ENCODE measurements at places on chromosomes 13 and 19.

- DNase-seq = no peak
Measured at GRCh38 chr13:73876323-73876722, 257.9 kb downstream of the KLF12 start.

DNA sequence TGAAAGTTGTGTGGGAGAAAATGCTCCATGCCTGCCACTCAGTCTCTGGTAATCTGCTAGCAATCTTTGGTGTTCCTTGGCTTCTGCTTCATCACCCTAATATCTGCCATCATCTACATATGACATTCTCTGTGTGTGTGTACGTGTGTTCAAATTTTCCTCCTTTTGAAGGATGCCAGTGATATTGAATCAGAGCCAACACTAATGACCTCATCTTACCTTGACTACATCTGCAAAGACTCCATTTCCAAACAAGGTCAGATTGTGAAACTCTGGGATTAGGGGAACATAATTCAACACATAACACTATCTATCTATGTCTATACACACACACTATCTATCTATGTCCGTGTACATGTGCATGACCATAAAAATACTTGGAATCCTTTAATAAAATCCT, 81.4 kb upstream of the IRS2 start:
- no peak for DNase-seq

- no peak for DNase-seq
Measured at GRCh38 chr13:47046706-47047105, 149.9 kb upstream of the HTR2A start.

GRCh38 chr19:16969135-16969534, 57.5 kb downstream of the CPAMD8 start:
- no peak for DNase-seq

- DNase-seq = no peak
Measured at GRCh38 chr13:90763476-90764150, 583.9 kb upstream of the MIR17HG start.

- DNase-seq = no peak
Measured at GRCh38 chr19:5319516-5319915, 21.1 kb downstream of the PTPRS start.

- no peak for DNase-seq
Measured at GRCh38 chr13:79861731-79862130, 380.8 kb downstream of the NDFIP2 start.

GRCh38 chr13:70959035-70959775, 851.0 kb upstream of the KLHL1 start:
- DNase-seq = no peak

- DNase-seq = no peak
Measured at GRCh38 chr13:77009011-77009410, 17.1 kb downstream of the CLN5 start.

DNA sequence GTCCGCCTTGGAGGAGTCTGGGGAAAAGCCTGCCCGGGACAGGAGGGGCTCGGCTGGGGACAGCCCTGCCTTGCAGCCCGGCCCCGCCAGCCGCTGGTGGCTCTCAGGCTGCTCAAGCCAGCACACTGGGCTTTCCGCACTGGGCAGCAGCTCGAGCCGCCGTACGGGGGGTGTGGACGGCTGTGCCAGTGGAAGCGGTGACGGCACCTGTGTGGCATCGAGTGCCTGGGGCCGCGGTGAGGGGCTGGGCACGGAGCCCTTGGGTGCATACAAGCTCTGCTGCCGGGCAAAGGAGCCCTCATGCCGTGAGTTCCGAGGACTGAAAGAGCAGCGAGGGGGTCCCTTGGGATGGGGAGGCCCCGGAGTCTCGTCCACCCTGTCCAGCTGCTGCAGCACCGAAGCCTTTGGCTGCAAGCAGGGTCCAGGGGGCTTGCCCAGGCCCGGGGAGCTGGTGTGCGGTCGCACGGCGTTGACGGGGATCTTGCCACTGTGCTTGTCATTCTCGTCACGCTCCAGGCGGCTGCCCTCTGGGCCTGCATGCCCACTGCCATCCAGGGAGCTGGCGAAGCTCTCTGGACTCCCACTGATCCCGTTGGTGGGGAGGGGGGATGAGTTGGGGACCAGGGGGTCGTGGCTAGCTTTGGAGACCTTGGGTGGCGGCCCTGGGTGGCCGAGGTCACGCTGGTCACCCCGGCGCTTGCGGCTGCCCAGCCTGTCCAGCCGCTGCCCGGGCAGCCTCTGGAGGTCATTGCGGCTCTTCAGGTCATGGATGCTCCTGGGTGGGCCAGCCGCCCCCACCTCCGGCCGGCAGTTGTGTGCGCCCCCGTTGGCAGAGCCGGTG, 4.7 kb upstream of the SLC35E1 start:
- DNase-seq = no peak

GRCh38 chr13:20782116-20782708, 8.5 kb upstream of the EEF1AKMT1 start:
- DNase-seq = no peak

DNA sequence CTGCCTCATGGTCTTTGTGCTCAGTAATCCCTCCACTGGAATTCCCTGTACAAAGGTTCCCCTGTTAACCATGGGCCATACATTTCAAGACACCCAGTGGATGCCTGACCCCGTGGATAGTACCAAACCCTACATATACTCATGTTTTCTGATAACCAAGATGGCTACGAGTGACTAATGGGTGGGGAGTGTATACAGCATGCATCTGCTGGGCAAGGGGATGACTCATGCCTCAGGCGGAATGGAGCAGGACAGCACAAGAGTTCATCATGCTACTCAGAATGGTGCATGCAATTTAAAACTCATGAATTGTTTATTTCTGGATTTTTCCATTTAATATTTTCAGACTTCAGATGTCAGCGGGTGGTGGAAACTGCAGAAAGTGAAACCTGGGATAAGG, 13.3 kb upstream of the FGF9 start:
- DNase-seq = no peak

DNA sequence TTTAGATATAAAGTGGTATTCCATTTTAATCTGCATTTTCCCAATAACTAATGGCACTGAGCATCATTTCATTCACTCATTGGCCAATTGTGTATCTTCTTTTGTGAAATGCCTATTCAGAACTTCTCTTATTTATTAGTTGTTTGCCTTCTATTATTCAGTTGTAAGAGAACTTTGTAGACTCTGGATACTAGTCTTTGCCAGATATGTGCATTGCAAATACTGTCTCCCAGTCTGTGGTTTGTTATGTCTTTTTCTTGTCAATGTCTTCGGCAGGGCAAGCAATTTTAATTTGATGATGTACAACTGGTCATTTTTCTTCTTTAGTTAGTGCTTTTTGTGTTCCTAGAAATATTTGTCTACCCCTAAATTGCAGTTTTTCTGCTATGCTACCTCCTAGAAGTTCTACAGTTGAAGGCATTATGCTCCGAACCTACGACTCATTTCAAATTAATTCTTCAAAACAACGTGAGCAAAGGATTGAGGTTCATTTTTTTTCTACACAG, 115.9 kb downstream of the TSHZ3 start:
- no peak for DNase-seq

DNA sequence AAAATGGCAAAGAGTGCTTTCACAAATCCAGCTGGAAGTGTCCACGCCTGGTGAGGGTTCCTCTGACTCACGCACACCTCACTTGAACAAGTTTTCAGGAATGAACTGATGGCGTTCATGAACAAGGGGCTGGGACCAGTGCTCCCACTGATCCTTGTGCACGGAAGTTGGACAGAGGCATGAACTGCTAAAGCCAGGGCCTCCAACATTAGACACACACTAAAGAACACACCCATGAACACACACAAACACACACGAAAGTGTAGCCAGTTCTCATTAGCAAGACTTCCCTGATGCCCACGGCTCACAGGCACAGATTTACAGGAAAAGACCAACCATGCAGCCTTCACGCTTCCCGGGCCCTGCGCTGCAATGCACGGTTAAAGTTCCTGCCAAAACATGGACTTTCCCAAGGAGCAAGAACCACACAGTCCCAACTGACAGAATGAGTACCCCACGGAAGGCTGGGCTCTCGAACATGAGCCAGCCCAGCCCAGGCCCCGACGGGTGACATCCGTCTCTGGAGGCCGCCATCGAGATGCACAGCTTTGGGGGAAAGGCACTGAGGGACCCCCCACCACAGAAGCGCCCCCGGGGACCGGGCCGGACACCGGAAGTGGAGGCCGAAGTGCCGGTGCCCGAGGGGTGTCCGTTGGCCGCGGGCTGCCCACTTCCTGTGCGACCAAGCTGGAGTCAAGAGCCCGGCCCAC, 808 bp downstream of the DNMT1 start:
- no peak for DNase-seq

DNA sequence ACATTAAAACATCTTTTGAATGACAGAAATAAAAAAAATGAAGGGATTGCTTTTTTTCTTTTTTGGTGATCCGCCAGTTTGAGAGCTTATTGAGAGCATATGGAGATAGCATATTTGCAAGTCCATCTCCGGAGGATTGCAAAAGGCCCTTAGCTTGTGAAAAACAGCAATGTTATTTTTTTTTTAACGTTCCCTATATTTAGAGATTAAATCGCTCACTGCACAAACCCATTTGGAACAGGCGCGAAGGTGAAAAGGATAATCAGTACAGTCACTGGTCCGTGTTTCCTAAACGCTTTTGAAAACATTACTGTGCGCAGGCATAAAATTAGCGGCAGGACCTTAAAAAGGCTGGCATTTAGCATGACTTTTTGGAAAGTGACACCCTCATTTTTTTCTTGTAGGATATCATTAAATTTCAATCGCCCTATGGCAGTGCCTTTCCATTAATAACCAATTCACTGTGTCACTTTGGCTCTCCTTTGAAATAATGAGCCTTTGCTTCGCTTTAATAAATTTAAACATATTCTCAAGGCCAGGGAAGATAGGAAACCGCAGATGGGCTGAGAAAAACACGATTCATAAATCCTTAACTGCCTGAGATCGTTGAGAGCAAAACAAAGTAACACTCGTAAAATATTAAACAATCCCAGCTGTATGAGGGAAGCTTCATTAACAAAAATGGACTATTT, 342.2 kb downstream of the DACH1 start:
- DNase-seq = no peak

DNA sequence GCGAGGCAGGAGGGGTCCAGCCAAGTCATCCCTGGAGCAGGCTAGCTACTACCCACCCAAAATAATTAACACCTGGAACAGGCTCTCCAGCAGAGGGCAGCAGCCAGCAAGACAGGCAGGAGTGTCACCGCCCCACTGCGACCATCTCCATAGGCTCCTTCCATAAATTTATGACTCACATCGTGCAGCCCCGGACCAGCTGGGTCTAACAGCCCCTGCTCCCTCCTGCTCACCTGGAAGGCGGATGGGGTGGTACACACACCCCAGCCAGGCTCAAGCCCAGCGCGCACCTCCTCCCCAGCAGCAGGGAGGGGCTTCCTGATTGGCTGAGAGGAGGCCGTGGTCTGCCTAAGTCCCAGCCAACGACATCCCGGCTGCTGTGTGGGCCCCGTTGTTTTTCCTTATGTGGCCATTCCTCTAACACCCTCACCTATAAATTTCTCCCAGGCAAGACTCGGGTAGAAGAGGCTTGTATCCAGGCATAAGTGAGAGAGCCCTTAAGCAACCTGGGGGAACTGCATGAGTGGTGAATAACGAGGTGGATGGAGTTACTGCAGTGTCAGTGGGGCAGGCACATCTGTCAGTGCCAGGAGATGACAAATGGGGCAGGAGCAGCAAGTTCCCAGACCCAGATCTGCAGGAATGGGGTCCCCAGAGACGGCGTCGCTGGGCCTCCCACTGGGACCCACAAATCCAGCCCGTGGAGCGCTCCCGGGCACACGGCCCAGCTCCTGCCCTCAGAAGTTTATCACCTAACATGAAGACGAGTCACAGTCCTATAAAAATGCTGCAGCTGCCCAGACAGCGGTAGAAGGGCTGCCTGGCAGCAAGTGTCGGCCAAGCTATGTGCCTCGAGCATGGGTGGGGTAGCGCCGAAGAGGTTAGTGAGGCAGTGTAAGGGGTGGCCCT, 43.1 kb downstream of the CEBPG start:
- peak; percentile 46 for DNase-seq

- DNase-seq = no peak
Measured at GRCh38 chr19:54791476-54791875, 11.9 kb upstream of the KIR2DL4 start.

DNA sequence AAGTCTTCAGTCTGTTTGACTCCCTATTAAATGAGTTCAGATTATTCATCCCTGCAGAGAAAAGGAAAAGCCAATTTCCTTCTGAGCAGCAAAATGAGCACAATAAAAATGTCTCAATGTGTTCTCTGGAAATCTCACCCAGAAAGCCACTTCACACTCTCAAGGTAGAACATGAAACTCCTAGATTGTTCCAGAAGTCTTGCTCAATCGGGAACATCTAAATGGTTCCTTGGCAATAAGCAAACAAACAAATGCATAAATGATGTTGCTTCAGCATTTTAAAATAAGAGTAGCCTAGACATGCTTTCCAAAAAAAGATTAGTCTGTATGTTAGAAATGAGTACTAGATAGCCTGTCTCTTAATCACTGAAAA, 59.7 kb upstream of the TNFRSF19 start:
- no peak for DNase-seq

DNA sequence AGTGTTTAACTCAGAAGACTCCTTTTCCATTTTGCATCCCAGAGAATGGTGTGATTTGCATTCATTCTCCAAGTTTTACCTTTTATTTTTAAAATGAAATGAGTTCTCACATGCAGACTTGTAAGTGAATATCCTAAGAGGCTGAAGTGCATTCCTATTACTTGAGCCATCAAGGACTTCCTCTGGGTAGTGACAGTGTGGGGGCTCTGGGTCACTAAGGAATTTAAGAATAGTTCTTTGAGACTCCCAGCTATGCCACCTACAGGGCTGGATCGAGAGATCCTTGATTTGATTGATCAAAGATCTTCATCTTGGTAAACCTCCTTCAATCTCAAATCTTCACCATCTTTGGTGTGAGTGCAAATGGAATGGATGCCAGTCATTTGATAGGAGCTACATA, 36.3 kb upstream of the SLC10A2 start:
- DNase-seq = no peak

GRCh38 chr13:26222520-26223046, 469 bp upstream of the RNF6 start:
- no peak for DNase-seq

DNA sequence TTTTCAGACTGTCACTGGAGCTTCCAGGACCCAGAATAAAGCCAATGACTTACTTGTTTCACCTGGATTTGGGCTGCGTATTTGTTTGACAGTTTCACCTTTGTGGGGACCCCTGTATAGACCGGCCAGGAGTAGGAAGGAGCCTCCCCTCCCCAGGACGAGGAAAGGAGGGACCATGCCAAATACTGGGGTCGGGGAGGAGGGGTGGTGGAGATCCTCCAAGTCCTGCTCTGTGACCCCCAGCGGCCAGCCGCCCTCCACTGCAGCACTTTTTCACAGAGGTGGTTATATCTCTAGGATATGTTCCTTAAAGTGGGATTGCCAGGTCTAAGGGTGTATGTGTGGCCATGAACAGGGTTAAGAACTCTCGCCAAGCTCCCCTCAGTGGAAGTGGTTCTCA, 25.7 kb upstream of the ZNF492 start:
- DNase-seq = no peak

- no peak for DNase-seq
Measured at GRCh38 chr13:111640006-111640405, 319.6 kb downstream of the TEX29 start.

DNA sequence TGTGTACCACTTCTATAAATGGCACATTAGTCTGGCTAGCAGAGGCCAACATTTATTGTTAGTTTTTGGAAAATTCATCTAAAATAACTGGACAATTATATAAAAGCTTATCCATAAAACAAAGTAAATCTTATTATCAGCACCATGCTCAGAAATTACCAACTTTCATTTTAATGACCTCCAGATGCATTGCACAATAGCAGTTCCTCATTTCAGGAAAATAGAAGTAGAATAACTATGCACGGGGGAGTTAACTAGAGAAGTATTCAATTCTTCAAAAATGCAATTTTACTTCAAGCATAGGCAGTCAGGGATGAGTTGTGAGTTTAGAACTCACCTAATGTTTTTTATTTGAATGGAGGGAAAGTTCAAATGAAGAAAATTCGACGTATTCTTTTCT, 1023.5 kb downstream of the PCDH17 start:
- no peak for DNase-seq

Data from NCI-H2107 (cell line).